ENCODE measurements at places on chromosomes 3 and 15.

DNA sequence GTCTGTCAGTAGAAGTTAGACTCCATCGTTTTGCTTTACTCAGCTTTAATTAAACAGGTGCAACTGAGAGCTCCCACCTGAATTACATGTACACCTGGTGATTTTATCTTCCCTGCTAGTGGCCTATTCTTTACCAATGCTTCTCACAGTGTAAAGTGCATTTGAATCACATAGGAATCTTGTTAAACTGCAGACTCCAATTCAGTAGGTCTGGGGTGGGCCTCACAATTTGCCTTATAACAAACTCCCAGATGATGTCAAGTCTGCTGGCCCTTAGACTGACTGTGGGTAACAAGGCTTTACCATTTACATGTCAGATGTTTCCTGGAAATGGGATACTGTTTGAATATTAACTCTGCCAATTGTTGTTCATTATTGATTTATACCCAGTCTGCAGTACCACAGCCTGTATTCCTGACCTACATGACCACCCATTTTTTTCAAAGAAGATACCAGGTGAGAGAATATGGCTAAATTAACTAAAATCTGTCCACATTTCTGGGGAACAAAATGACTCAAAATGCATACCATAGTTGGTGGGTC is 37.2 kb downstream of the CMSS1 start:
- DNase-seq, result no peak

- DNase-seq, result no peak
Measured at GRCh38 chr3:113166719-113167492, 44.5 kb upstream of the BOC start.

DNA sequence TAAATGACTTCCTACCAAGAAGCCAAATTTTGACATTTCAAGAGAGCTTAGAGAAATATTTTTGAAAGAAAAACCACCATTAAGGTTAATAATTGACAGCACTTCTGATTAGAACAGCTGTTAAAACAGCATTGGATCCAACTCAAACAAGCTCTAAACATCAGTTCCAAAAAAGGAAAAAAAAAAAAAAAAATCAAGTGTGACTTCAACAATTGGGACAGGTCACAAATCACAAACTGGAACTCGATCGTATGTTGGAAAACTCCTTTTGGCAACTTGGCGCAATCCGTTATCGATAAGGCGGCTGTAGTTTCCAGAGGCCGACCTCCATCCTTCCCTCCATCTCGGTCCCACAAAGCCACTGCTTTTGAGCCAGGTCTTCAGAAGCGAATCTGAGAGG is 17.8 kb downstream of the TLE3 start:
- no peak for DNase-seq

DNA sequence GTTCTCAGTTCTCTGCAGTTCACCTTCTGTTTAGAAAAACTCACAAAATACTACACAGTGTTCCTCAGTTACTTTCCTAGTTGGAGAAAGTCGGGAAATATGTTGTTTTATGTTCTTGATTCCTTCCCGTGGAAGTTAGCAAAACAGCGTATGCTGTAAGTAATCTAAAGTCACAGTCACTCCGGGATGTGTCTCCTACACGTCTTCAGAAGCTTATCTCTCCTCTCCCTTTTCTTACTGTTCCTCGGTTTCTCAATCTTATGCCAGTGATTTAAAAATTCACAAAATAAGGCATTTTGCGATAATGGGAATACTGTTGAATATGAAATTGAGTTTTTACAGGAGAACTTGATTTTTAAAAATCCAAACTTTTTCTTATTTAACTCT is 1.7 kb downstream of the HEG1 start:
- no peak for DNase-seq

DNA sequence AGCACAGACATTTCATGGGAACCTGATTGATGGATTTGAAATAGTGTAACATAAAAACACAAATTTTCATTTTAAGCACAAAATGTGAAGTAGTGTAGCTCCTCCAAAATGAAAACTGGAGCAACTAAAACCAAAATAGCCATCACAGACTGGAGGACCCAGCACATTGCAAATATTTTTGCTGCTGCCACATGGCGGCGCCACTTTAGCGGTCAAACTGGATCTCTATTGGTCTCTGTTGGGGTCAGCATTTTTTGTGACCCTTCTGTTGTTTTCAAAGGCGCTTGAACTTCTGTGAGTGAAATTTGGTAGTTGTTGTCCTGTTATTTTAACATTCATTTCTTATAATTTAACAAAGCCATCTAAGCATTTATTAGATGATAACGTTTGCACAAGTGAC is 259.9 kb downstream of the IL20RB start:
- DNase-seq, result no peak

DNA sequence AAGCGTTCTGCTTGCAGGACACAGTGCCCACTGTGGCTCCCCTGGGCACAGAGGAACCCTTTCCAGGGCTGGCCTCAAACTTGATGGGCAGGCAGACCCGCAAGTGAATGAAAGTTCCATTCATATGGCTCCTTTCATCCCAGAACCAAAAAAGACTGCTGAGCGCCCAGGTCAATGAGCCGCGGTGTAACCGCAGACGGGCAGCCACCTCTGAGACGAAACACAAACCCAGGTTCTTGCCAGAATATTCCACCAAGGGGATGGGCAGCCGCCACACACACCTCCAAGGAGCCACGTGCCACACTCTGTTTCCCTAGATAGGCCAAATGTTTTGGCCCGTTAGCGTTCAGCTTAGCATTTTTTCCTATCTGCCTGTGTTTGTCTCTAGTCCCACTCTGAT is 82.8 kb upstream of the IGF1R start:
- DNase-seq, result no peak

GRCh38 chr3:139427283-139428060 is 38.0 kb upstream of the COPB2 start:
- no peak for DNase-seq

DNA sequence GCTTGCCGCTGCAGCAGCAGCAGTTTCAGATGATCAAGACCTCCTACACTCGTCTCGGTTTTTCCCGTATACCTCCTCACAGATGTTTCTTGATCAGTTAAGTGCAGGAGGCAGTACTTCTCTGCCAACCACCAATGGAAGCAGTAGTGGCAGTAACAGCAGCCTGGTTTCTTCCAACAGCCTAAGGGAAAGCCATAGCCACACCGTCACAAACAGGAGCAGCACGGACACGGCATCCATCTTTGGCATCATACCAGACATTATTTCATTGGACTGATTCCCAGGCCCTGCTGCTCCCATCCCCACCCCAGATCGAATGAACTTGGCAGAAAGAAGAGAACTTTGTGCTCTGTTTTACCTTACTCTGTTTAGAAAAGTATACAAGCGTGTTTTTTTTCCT is 17.6 kb downstream of the CALML4 start:
- no peak for DNase-seq

DNA sequence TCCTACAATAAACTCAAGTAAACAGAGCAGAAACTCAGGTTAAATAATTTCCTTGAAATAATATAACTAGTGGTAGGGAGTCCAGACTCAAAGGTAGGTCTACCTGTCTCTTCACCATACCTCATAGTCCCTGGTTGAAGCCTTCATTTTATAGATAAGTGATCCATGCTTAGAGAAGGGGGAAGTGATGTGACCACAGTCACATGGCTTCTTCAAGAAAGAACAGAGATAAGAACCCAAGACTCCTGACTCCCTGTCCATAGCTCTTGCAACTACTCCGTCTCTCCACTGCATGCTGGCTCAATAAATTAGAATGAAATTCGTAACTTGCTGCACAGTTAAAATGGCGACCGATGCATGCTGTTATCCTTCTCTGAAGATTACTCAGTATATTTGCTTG is 11.0 kb upstream of the C15orf61 start:
- no peak for DNase-seq

DNA sequence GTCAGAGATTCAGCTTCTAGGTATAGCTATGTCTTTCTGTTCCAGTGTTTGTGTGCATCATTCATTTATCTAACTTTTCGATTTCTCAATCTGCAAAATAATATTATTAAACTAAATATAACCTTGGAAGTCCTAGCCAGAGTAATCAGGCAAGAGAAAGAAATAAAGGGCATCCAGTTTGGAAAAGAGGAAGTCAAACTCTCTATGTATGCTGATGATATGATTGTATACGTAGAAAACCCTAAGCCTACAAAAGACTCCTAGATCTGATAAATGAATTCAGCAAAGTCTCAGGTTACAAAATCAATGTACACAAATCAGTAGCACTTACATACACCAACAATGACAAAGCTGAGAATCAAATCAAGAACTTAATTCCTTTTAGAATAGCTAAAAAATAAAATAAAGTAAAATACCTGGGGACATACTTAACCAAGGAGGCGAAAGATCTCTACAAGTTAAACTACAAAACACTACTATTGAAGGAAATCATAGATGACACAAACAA is 718.2 kb downstream of the NTRK3 start:
- DNase-seq, result no peak

- DNase-seq, result no peak
Measured at GRCh38 chr3:194606941-194607340, 26.3 kb downstream of the TMEM44 start.

DNA sequence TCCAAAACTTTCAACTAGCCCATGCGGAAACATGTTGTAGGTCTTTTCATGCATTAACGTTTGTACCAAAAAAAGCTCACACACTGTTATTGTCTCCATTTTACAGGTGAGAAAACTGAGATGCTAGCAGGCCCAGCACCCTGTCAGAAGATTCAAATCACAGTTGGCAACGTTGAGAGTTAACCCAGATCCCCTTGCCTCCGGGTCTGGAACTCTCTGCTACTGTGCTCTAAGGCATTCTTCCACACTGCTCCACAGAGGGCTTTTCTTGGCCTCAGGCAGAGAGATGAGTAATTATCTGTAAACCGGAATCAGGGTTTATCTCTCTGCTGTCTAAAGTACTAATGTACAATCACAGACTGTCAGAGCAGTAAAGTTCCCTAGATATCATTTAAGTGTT is 186.0 kb upstream of the LPP start:
- no peak for DNase-seq
